ENCODE measurements at places on chromosomes 3 and 15.

GRCh38 chr3:128456776-128457715 is 9.6 kb downstream of the DNAJB8 start:
- no peak for DNase-seq
- no peaks in the 10 kb centered on the region for H3K36me3 ChIP-seq
- peaks cover 2% of the 10 kb centered on the region for H3K4me1 ChIP-seq
- H3K27me3 ChIP-seq: peaks cover 18% of the 10 kb centered on the region

- no peak overlapping the region for H3K4me3 ChIP-seq
- H3K27ac ChIP-seq: no peak overlapping the region
- H3K4me1 ChIP-seq: no peaks in the 10 kb centered on the region
- no peak for DNase-seq
Measured at GRCh38 chr3:14523792-14524191, 16.4 kb downstream of the GRIP2 start.

DNA sequence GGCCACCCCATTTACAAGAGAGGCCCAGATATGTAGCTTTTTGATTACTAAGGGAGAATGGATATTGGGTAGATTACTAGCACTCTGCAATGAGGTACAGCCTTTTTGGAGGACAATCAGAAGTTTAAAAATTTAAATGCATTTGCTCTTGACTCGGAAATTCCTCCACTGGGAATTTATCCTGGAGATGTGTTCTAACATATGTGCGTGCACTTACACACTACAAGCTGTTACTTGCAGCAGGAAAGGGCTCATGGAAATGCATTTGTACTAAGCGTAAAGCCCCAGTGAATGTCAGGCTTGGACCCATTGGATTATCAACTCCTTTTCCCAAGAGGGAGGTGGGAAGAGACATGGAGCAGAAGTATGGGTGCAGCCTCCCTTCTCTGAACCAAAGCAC is 7.8 kb upstream of the POMGNT2 start:
- H3K4me3 ChIP-seq: no peak overlapping the region
- no peak overlapping the region for H3K27ac ChIP-seq
- no peak for DNase-seq

DNA sequence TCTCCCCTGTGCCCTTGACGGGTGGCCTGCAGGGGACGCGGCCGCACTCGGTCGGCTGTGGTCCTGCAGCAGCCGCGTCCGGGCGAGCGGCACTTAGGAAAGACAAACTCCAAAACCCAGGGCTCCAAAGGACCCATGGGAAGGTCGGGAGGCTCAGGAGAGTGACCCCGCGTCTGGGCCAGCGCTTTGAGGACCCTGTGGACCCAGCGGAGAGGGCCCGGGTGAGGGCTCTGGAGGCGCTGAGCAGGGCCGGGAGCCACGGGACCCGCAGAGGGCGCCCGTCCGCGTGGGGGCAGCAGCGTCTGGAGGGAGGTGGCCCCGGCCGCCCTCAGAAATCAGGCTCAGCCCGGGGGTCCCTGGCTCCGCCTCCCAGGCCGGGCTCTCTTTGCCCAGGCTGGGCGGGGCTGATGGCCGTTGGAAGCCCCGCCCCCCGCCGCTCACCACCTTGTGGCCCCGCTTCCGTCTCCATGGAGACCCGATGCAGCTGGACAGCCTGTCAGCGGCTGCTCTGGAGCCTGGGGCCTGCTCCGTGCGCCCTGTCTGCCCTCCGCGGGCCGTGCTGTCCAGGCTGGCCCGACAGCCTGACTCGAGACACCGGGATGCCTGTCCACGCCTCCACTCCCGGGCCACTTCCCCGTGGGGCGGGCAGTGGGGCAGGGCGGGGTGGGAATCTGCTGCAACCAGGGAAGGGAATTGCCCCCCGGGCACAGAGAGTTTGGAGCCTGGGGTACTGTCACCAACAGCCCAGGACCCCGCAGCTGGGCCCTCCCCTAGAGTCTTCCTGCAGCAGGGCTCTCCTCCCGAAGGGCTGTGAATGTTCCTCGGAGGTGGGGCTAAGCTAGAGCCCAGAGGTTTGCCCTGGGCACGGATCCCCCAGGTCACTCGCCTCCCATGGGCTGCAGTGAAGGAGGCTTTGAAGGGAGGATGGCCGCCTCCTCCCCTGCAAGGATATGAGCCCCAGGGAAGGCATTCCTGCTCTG is 34.8 kb upstream of the RPL32 start:
- no peaks in the 10 kb centered on the region for H3K4me1 ChIP-seq
- H3K27me3 ChIP-seq: peaks cover 13% of the 10 kb centered on the region
- no peak overlapping the region for H3K27ac ChIP-seq
- H3K36me3 ChIP-seq: no peaks in the 10 kb centered on the region

- H3K27me3 ChIP-seq: peaks cover 6% of the 10 kb centered on the region
- H3K4me3 ChIP-seq: no peak overlapping the region
- no peak for DNase-seq
- H3K4me1 ChIP-seq: peaks cover 5% of the 10 kb centered on the region
- no peak overlapping the region for H3K27ac ChIP-seq
Measured at GRCh38 chr3:195019335-195019734, 251.6 kb downstream of the XXYLT1 start.

DNA sequence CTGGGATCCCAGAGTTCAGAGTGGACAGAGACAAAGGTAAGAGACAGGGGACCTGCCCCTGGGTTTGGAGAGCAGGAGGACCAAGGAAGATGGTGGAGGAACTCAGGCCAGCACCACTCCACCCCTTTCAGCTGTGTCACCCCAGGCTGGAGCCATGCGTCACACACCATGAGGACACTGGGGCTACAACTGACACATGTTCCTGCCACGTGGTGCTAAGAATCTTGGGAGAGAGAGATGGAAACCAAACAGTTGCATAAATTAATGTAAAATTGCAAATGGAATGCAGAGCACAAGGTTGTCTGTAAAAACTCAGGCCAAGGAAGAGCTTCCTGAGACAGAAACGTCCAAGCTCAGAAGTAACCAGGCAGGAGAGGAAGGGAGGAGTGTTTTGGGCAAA is 22.7 kb upstream of the VPS33B start:
- no peaks in the 10 kb centered on the region for H3K36me3 ChIP-seq
- no peak overlapping the region for H3K4me3 ChIP-seq
- no peak for DNase-seq
- H3K27ac ChIP-seq: no peak overlapping the region

GRCh38 chr3:133408961-133409360 is 9.1 kb downstream of the BFSP2 start:
- H3K4me3 ChIP-seq: no peak overlapping the region
- DNase-seq: no peak
- peaks cover 4% of the 10 kb centered on the region for H3K4me1 ChIP-seq

All from activated naive CD8-positive, alpha-beta T cell treated with anti-CD3 and anti-CD28 coated beads for 36 hours (primary cell).